ENCODE measurements at places on chromosomes 12 and 14.

- DNase-seq: no peak
These were observed 173.5 kb upstream of the KRR1 start for GRCh38 chr12:75684678-75685616.

GRCh38 chr12:1644534-1645438, 15.8 kb downstream of the WNT5B start:
- DNase-seq: peak; percentile 75

GRCh38 chr12:122326586-122326985, 60.3 kb upstream of the VPS33A start:
- DNase-seq: no peak

- DNase-seq: no peak
These were observed 109.6 kb downstream of the DICER1 start for GRCh38 chr14:95047754-95048153.

GRCh38 chr14:42229294-42229693, 622.6 kb downstream of the LRFN5 start:
- DNase-seq: no peak

DNA sequence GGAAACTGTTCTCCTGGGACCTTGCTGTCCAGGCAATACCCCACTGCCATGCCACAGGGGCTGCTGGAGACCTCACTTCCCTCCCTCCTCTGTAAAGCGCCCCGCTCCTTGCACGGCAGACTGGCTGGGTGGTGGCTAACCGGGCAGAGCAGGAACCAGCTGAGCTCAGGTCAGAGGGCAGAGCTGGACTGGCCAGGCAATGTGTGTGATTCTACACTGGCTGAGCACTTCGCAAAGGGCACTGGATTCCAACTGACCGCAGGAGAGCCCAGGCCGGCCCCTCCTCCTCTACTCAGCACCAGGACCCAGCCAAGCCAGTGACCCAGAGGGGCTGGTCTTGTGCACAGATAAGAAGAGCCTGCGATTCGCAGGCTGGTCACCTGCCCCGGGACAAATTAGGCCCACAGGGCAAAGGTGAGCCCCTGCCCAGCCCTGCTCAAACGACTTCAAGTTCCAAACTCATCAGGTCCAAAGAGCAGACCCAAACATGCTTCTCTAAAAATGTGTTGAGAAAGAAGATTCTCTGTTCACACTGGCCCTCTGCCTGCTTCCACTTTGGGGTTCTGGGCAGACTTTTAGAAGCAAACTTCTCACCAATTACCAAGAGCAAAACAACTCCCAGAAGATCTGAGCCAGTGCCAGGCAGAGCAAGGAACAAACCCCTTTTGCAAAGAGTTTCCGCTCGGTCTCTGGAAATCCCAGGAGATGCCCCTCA, 54.9 kb upstream of the DIO3 start:
- peak; percentile 51 for DNase-seq

- no peak for DNase-seq
These were observed 85.0 kb downstream of the KIF26A start for GRCh38 chr14:104223101-104224041.

DNA sequence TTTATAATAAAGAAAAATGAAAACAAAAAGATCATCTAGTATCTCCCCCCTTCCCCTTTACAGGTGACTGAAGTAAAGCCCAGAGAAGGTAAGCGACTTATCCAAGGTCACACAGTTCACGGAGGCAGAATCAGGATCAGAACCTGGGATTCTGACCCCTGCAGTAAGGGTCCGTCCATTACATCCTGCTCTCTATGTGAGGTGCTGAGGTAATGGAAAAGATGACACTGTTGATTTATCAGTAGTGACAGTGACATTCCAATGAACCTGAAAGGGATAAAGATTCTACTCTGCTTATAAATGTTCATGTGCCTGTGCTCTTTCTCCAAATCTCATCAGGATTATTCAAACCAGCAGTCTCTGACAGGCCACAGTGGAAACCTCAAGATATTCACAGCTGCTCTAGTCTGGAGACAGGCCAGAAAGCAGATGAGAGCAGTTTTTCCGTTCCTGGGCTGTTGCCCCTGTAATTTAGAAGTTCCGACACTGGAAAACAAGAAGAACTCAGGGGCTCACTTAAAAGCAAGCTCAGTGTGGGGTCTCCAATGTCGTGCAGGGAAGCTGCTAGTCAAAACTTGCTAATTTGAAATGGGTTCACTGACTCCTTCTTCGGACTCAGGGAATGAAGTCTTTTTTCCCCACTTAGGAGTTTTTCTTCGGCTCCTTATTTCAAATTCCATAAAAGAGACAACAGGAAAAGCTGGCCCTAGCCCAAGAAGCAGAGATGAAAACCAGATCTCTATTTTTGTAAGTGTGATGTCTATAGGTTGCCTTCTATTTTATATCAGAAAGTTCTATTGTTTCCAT, 131.8 kb upstream of the EEA1 start:
- DNase-seq: no peak

DNA sequence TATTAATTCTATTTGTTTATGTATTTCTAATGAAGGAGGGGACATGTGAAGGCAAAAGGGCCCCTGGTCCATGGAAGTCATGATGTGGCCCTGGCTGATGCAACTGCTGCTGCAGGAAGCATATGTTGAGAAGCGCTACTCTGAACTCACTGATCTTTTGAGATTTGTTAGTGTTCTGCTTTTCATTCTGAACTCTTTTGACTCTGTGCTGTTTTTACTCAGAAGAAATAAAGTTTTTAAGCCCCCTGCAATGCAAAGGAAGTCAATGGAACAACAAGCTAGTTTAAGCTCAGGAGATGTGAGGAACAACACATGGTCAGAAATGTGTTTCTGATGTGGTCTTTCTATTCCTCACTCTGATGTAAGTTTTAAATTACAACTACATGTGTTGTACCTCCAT, 88.9 kb upstream of the BTG1 start:
- DNase-seq: no peak

DNA sequence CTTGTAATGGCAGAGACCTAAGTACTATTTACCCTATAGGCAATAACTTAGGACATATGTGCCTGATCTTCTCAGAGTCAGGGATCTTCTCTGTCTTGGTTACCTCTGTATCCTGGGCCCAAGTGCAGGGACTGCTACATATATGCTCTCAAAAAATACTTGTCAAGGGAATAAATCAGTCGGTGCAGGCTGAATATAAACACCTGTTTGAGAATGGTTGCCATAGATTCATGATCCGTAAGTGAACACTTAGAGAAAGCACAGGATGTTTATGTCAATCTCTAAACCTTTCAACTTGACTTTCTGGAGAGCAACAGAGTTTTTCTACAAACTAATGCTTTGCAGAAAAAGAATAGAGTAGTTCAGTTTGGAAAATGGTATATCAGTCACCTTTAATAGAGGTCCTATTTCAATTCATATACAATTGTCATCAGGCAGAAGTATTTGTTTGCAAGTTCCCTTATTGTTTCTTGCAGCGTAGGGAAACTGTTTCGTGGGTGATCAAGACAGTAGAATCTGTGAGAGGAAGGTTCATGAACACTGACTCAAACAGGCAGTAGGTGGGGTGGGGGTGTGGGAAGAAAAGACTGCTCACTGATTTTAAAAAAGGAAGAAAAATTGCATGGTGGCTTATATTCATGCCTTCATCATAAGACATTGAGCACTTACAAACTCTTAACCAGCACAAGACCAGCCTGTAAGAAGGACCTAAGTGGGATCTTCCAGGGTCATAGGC, 6.0 kb upstream of the UBE2N start:
- DNase-seq: no peak

- no peak for DNase-seq
These were observed 6.9 kb downstream of the HECTD1 start for GRCh38 chr14:31200702-31200990.

- DNase-seq: no peak
These were observed 6.2 kb downstream of the ISCU start for GRCh38 chr12:108568338-108569154.

GRCh38 chr12:99736760-99737269, 89.3 kb downstream of the GARIN6 start:
- no peak for DNase-seq

DNA sequence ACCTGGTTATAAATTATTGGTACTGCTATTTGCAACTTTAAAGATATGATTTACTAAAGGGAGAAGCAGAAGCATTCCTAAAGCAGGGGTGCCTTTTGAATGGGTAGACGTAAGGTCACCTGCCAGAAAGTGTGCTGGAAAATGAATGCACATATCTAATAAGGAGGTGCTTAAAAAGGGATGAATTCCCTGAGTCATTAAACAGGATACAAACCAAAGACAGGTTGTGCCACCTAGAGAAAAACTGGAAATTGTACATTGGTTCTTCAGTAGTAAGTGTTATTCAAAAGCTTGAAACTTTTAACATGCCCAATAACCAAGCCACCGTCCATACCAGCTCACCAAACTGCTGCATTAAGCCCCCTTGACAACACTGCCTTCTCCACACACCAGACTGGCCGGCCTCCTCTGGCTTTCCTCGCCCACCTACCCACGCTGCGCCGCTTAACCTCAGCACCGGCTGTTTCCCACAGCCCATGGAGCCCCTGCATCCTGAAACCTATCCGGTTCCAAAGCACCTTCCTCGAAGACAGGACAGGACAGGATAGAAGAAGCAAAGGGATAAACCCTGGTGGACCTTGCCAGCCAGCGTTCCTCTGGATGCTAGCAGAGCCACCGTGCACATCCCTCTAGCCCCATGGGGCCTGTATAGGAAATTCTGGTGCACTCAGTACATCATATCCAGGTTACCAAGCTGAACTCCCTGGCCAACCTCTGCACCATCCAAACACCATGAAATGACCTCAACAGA, 201.5 kb upstream of the CAND1 start:
- no peak for DNase-seq

DNA sequence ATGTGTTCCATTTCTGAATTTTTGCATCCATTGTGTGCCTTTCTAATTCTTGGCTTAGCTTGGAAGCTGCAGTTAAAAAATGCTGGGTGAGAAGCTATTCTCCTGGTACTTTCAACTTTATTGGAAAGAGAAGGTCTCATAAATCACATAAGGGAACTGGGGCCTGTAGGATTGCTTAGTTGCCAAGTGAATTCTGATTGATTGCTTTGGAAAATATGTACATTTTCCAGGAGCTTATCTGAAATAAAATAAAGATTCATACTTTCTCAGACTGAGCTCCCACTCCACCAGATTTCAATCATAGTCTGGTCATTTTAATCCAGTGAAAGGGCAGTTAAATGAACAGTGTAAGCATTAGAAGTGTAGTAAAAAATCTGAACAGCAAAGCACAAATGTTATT, 50.0 kb upstream of the PRICKLE1 start:
- DNase-seq: no peak

DNA sequence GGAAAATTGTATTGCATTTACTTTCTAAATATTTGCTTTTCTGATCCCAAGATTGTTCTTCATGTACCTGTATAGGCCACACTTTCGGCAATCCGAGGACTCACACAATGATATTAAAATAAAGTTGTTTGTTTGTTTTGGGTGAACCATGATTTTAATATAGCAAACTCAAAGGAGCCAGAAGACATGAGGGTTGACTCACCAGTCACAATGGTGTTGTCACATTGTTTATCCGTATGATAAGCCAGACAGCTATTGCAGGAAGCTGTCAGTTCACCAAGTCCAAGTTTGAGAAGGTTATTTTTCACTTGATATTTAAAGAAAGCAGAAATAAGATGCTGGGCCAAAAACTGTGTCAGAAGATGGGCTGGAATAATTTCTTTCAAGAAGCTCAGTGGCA, 67.1 kb upstream of the CPM start:
- no peak for DNase-seq

DNA sequence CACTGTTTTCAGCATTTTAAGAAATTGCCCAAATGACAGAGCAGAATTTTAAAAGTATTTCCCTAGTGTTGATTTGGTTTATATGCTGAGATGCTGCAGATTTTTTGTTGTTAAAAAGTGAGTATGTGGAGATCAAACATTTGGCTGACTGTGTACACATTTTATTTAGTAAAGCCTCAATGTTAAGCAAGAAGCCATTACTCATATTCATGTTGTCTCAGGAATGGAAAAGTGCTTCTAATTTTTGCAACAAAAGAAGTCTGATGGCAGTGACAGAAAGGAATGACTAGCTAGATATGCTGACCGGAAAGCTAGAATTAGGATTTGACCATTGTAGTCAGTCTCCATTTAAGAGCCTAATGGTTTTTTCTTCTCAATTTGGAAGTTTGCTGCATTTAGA, 22.5 kb downstream of the SLC38A6 start:
- DNase-seq: no peak

GRCh38 chr12:113197518-113198077, 12.1 kb downstream of the RITA1 start:
- no peak for DNase-seq

GRCh38 chr12:92055877-92056276, 89.8 kb downstream of the BTG1 start:
- no peak for DNase-seq

DNA sequence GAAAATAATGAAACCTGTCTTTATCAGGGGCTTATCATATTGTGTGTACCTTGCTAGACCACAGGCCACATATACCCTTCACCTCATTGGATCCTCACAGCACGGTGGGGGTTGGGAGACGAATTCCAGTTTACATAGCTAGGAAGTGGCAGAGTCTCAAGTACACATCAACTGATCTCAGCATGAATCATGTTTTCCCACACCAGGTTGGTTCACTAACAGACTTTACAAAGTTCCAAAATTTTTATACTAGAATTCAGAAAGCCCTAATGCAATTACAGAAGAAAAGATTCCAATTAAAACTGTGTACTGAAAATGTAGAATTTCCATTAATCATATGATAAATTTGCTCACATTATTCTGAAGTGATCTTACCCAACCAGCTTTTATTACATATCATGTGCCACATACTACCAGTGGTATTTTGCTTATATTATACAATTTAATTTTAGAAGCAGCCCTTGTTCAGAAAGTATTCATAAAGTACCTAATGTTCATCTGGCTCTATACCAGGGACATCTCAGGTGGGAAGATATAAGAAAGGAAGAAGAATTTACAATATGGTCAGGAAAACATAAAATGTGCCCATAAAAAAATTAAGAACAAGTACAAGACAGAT, 196.2 kb downstream of the ITPR2 start:
- no peak for DNase-seq

DNA sequence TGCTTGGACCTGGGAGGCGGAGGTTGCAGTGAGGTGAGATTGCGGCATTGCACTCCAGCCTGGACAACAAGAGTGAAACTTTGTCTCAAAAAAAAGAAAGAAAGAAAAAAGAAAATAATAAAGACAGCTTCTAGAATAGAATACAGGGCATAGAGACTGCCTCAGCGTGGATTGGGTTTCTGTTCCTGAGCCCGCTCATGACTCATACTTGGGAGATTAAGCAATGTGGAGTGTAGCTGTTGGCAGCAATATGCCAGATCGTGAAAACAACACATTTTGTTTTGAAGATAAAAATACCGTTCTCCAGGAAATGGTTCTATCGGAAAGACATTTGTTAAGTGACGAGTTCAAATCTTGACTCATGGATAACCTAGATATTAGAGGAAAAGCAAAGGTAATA, 67.2 kb downstream of the GLT1D1 start:
- DNase-seq: no peak

- peak; percentile 65 for DNase-seq
These were observed 11.6 kb downstream of the CKB start for GRCh38 chr14:103510724-103511693.

DNA sequence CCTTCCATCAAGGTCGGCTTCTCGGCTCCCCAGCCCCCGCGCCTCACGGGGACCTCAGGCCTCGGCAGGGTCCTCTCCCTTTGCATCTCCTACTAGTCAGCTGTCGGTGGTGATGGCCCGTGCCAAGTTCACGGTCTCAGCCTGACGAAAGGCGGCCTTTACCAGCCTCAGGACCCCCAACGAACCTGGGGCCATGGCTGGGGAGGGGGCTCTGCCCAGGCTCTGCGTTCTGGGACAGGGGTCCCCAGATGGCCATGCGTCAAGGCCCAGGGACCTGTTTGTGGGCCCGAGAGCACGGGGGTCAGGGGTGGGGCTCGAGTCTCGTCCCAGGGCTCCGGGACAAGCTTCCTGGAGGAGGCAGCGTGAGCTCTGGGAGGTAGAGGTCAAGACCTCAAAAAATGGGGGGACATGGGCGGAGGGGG, 32.8 kb upstream of the DEGS2 start:
- DNase-seq: peak; percentile 69
